Hypothalamus (tissue), 51 donors: ENCODE measurements at places on chromosomes 12 and 14.

GRCh38 chr14:45084946-45085346, 1.0 kb downstream of the PRPF39 start:
- no peak for DNase-seq

DNA sequence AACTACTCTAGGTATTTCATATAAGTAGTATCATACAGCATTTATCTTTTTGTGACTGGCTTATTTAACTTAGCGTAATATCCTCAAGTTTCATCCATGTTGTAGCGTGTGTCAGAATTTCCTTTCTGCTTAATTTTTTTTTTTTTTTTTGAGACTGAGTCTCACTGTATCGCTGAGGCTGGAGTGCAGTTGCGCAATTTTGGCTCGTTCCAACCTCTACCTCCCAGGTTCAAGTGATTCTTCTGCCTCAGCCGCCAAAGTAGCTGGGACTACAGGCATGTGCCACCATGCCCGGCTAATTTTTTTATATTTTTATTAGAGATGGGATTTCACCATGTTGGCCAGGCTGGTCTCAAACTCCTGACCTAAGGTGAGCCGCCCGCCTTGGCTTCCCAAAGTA, 28.9 kb downstream of the PNMA1 start:
- no peak for DNase-seq

DNA sequence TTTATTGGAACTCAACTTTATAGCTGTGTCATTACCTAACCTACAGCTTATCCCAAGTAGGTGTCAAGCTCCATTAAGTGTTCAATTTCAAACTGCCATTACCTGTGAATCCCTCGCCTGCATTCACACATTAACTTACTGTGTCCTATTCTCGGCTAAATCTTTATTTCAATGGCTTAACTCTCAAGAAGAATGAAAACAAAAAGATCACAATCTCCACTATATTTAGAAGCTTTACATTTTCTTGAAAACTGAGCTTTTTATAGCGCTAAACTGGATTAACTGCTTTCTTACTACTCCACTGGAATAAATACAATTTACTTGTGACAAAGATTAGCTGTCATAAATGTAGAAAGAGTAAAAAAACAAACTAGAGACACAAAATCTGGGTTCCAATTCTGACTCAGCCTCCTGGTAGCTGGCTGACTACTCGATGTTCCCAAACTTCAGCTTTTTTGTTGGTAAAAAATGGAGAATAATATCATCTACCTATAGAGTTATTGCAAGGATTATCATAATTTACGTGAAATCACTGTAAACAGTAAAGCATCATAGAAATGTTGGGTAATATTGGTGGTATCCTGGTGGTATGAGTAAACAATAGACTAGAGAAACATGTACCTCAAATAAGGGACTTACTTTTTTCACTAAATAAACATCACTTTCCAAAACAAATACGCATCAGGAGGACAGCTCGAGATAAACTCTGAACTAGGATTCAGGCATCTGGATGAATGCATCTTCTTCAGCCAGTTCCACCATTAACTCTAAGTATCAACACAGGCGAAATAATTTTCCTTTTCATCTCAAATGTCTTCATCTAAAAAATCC, 1.7 kb downstream of the RALGAPA1 start:
- no peak for DNase-seq

DNA sequence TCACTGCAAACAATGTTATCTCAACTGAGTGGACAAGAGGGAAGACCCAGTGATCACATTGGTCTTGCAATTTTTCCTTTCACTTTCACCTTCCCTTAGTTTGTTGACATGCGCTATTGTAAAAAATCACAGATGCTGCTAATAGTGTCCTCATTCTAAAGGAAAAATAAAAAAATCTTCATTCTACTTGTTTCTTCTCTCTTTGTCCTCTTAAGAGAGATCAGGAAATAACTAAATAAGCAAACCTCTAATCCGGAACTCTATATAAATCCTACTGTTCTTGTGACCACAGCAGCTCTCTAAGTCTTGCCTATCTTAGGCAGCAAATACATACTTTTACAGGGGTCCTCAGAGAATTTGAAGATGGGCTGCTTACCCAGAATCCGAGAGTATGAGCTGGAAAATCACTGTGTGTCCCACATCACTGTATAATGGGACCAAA, 257.7 kb downstream of the NAV3 start:
- no peak for DNase-seq

- DNase-seq: no peak
Observed at GRCh38 chr14:35986219-35986573, 160.1 kb downstream of the BRMS1L start.

GRCh38 chr12:32025906-32026305, 66.7 kb downstream of the RESF1 start:
- no peak for DNase-seq

- DNase-seq: peak; percentile 40
Observed at GRCh38 chr12:6336079-6336888, 5.6 kb downstream of the TNFRSF1A start.

GRCh38 chr14:79705126-79705894, 506.0 kb downstream of the DIO2 start:
- no peak for DNase-seq

DNA sequence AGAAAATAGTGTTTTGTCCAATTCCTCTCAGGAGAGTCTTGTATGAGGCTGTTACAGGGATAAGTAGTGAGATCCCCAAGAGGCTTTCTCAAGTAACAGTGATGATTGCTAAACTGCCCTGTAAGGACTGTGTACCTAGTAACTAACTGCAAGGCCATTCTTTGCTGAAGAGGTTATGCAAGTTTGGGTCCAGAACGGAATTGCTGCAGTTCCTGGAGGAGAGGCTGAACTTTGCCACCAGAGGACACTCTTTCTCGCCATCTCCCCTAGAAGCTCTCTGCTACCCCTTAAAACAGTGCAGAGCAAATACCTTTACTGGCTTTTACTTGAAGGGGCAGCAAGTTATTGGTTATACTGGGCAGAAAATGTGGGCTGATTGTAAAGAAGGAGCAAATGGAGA, 180.0 kb downstream of the RBM19 start:
- DNase-seq: no peak

DNA sequence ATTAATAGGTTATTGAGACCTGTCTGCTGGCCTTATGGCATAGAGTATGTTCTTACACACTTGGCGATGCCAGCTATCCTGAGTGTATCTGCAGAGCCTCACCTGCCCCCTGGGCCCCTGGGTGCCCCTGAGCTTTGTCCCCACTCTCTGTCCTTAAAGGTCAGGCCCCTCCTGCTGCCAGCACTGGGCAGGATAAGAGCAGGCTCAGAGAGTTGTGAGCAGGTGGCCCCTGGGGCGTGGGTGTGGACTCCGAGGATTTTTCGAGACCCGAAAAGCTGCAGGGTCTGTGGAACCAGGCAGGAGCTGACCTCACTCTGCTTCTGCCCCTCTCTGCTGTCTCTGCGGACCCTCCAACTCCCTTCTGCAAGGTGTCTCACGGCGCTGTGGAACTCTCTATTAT, 8.2 kb downstream of the HIP1R start:
- DNase-seq: no peak

DNA sequence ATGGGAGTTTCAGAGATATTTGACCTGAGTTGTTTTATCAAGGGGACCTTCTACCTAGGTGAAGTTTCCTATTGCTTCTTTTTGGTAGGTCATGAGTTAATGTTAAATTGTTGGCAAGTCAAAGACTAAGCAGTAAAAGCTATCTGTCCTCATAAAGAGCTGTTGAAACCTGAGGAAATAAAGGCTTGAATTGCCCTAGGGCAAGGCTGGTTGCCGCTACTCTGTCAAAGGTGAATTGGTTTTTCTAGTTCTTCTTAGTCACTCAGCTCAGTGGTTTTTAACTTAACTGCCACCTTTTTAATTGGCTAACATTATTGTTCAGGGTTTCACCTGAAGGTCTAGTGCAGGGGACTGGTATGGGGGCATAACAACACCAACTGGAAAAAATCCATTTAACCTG, 441.6 kb upstream of the FBXO33 start:
- no peak for DNase-seq

DNA sequence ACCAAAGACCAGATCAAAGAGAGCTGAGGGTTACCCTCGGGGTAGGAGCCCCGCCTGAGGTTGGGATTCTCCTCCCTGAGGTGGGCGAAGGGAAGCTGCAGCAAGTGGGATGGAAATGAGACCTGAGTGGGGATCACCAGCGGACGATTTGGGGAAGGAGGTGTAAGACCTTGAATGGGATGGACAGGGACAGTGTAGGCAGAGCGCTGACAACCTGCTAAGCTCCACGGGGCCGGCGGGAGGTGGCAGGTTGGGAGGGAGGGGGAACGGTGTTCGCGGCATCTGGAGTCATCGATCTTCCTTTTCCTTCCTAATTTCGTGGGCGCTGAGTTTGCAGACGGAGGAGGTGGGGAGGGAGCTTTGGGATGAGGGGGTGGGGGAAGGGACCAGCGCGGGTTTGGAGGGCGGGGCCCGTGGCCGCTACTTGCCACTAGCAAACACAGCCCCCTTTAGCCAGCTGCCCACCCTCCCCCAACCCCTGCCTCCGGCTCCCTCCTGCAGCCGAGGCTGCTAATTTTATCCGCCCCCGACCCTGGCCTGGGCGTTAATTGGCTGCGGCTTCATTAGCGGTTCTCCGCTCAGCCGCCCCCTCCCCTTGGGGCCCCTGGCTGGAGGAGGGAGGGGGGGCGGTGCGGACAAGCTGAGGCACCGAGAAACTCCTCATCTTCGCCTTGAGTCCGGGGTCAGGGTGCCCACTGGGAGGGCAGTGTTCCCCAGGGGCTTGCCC, 2.8 kb upstream of the SHMT2 start:
- no peak for DNase-seq

DNA sequence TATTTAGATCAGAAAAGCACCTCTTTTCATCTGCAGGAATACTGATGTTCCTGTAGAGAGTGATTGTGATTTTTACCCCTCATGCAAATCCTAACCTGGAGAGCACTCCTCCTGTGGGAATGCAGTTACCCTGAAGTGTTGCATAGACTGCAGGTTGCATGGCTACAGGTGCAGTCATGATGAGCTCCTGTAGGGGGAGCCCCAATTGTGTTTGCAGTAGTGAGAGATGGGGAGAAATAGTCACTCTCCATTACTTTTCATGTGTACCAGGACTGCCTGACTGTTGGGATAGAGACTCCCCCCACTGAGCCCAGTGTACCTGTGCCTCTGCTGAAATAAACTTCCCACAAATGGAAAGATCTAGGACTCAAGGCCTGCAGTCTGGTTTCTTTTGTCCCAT, 1086.5 kb downstream of the SLC6A15 start:
- DNase-seq: no peak

GRCh38 chr12:132734206-132734605, 23.6 kb downstream of the PGAM5 start:
- no peak for DNase-seq

DNA sequence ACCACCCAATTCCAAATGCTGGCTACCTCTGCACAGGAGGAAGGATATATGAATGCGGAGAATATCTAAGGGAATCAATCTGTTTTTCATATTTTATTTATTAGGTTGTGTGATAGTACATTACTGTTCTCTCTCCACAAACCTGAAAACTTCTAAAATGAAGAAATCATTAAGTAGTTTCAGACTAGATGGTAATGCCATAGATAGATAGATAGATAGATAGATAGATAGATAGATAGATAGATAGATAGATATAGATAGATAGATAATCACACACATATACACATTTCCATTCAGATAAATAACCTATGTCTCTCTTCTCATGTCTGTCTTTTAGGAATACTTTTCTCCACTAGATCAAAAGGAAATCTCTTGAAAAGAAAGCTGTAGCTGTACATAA, 126.1 kb upstream of the TSPAN8 start:
- DNase-seq: no peak

- DNase-seq: no peak
Observed at GRCh38 chr14:103045371-103045869, 11.9 kb downstream of the CDC42BPB start.

DNA sequence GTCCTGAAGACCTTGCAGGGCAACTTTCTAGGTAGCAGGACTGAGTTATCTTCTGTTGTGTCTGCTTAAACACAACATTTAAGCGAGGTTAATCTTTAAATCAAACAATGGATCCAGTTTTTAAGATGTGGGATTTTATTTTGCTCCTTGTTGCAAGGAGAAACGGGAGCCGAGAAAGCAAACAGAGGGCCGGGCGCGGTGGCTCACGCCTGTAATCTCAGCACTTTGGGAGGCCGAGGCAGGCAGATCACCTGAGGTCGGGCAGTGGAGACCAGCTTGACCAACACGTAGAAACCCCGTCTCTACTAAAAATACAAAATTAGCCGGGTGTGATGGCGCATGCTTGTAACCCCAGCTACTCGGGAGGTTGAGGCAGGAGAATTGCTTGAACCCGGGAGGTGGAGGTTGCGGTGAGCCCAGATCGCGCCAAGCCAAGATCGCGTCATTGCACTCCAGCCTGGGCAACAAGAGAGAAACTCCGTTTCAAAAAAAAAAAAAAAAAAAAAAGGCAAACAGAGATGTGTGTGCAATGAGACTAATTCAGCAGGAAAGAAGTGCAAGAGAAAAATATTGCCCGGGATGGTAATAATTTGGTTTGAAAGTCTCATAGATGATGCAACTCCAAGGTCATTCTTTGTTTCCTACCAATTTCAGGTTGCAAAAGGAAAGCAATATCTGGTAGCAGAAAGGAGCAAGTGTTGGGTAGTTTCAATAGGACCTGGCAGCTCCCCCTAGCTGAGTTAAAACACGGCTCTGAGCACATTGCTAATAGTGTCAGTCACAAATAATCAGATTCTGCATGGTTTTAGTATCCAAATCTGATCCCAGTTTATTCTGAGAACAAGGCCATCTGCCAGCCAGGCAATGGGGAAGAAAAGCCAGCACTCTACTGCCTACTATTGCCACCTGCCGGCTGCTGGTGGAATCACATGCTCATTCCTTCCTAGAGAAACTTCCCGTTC, 141.4 kb downstream of the PPM1H start:
- DNase-seq: peak; percentile 74

DNA sequence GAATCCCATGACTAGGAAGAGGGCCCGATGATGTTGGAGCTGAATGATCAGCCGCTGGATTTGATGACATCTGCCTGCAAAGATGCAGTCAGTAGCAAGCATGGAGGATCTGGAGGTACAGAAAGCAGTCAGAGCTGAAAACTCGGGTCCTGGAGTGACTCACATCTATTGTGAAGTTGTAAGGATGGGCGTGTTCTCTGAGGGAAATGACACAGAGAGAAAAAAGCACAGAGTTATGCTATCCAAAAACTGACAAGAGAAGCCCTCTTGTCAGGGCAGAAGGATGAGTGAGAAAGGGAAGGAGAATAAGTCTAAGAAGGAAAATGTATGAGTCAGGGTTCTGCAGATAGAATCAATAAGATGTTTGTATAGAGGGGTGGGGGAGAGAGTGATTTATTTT, 380.4 kb upstream of the CCDC196 start:
- no peak for DNase-seq

DNA sequence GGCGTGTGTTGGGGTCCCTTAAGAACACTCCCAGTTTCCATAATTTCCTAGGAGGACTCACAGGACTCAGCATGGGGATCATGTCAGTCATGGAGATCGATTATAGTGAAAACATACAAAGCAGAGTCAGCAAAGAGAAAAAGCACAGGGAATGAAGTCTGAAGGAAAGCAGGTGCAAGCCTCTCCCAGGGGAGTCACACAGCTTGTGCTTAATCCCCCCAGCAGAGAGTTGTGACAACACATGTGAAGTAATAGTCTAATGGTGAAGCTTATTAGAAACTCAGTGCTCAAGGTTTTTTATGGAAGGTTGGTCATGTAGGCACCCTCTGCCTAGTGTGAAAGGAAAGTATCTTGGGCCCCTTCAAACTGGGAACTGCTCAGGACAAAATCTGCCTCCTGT, 149.0 kb upstream of the SEL1L start:
- DNase-seq: no peak
